ENCODE measurements at places on chromosomes 5 and 9. TPM values are rescaled to one million over a fixed set of nuclear protein-coding genes. Genes with fewer than 3 reads are reported as not detected.

The GHR gene
- total RNA-seq = not detected

The COL5A1 gene
- total RNA-seq = 0.05 TPM

The DMGDH gene
- not detected for total RNA-seq

The ARID3C gene
- total RNA-seq = 0.34 TPM

The OR1J2 gene
- total RNA-seq = not detected

The CMYA5 gene
- total RNA-seq = 0.40 TPM

The ZNF300 gene
- 0.55 TPM for total RNA-seq

All from activated CD8-positive, alpha-beta T cell treated with anti-CD3 and anti-CD28 coated beads, Interleukin-2, amount 10 ng/mL, durations not matched to agents 7 days and 5 days (primary cell).